ENCODE measurements at places on chromosomes 4 and X.
A peak's percentile ranks its signal among the peaks of the same experiment; 100 is the strongest.

GRCh38 chr4:17230727-17231126, 281.2 kb downstream of the QDPR start:
- no peak for DNase-seq

DNA sequence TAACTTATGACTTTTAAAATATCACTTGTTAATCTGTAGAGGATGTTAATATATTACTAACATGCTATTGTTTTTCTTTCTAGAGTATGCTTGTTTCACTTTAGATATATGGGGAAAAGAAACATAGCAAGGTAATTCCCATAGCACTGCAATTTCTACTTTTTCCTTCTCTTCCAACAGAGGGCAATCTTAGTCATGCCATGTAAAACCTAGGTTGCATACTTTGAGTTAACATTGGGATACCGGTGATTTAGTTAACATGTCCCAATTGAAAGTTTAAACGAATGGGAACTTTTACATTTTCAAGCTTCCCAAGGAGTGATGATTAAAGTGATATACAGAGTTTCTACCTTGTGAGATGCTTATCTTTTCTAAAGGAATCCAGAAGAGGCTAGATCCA, 89.4 kb upstream of the IL13RA1 start:
- no peak for DNase-seq

DNA sequence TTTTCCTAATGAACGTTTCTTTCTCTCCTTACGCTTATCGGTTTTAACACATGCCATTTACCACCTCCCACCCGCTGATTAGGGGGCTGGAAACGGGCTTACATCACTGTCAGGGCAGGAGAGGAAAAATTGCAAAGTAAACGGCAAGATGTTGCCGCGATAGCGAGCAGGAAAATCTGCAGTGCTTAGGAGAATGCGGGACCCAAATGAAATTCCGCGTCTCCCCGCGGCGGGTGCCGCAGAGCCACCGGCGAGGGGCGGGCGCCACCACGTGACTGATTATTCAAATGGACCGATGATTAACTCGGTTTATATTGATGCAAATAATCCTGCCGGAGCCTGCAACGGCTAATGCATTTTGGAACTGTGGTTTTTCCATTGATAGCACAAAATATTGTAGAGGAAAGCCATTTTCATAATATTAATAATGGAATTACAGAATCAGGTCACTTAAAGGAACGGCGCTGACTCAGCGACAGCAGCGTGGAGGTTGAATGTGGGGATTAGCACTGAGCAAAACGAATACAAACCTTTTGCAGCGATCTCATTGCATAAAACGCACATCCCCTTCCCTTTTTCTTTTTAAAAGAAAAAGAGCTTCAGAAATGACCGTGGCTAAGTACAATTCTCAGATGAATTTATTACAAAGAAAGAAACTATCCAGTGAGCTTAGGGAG, 224.2 kb downstream of the STIM2 start:
- peak; percentile 13 for DNase-seq

DNA sequence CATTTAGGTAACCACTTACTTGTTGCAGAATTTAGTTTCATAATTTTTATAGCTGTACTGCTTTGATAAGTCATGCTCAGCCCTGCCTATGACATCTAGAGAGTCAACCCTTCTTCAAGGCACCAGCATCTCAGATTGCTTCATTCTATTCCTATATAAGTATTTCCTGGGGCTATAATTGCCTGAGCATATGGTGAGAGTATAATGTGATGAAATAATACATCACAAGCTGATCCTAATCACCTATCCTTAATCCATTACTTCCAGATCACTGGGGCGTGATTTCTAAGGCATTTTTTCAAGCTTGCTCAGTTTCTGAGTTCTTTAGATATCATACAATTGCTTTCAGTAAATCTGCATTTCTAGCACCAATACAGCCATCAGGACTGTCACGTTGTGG, 200.0 kb upstream of the NPY2R start:
- no peak for DNase-seq

- DNase-seq, result no peak
These were observed 5.5 kb upstream of the XAGE2 start for GRCh38 chrX:52363247-52363883.

GRCh38 chrX:9775930-9776329, 10.3 kb upstream of the GPR143 start:
- no peak for DNase-seq

GRCh38 chr4:40454816-40455215, 119.7 kb downstream of the CHRNA9 start:
- no peak for DNase-seq

DNA sequence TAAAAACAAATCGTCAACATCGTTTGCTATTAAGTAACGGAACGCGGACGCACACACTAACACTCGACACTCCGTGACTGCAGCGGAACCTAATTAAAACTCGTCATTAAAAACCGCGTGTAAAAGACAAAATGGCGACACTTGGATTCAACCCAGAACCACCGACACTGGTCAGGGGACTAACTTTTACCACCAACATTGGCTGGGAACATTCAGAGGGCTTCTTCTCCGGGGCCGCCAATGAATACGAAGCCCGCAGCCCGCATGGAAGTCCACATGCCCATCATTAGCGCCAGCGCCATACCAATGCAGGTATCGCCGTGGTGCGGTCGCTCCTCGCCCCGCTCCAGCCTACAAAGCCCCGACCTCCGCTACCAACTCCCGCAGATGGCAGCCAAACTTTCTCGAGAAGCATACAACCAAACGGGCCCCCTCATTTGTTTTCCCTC, 498 bp downstream of the RBMX start:
- peak; percentile 18 for DNase-seq

GRCh38 chr4:30630431-30630830, 89.7 kb upstream of the PCDH7 start:
- DNase-seq, result no peak

All from right renal pelvis (tissue), 4 donors.